ENCODE measurements at places on chromosomes 1 and 21. TPM values are rescaled to one million over a fixed set of nuclear protein-coding genes. Genes with fewer than 3 reads are reported as not detected.
A peak's percentile ranks its signal among the peaks of the same experiment; 100 is the strongest.

The BNIPL gene
- total RNA-seq: 0.13 TPM

The PTPRC gene
- 40.3 TPM for total RNA-seq

DNA sequence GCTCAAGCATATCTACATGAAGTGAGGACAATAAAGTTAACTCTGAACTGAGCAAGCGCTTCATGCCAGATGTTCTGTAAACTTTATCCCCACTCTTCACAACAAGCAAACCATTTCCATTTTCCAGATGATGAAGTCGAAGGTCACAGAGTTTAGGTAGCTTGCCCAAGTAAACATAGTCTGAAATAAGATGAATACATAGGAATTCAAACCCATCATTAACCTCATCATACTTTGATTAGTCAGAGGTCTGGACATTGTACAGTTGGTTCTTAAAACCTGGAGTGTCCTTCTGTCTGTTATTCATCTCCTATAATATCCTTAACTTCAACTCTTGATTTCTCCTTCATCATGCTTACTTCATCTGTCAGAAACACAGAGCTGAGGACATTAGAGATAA, 180.3 kb upstream of the C8B start:
- no peak overlapping the region for H3K4me3 ChIP-seq
- DNase-seq: no peak
- no peaks in the 10 kb centered on the region for H3K27me3 ChIP-seq

DNA sequence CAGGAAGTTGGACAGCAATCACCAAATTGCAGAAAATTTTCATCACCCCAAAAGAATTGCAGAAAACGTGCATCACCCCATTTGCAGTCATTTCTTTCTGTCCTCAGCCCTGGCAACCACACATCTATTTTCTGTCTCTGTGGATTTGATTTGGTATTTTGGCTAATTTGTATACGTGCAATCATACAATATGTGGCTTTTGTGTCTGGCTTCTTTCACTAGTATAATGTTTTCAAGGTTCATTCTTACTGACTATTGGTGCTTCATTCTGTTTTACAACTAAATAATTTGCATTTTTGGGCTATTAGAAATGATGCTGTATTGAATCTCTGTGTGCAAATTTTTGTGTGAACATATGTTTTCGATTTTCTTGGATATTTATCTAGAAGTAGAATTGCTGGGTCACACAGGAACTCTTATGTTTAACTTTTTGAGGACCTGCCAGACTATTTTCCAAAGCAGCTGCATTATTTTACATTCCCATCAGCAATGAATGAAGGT, 24.8 kb upstream of the PRDM2 start:
- H3K27me3 ChIP-seq: no peaks in the 10 kb centered on the region
- no peak overlapping the region for H3K27ac ChIP-seq
- H3K4me3 ChIP-seq: no peak overlapping the region
- H3K4me1 ChIP-seq: no peaks in the 10 kb centered on the region
- DNase-seq: no peak

DNA sequence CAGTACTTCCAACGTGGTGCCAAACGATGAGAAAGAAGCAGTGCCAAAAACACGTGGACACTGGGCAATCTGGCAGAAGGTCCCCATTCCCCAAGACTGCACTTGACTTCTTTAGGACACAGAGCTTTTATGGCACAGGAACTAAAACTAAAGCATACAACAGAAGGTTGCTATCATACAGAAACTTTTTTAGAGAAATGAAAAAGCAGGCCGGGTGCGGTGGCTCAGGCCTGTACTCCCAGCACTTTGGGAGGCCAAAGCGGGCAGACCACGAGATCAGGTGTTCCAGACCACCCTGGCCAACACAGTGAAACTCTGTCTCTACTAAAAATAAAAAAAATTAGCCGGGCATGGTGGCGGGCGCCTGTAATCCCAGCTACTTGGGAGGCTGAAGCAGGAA, 43.0 kb downstream of the GNB1 start:
- no peak for DNase-seq
- H3K4me3 ChIP-seq: no peak overlapping the region
- no peaks in the 10 kb centered on the region for H3K27me3 ChIP-seq
- no peaks in the 10 kb centered on the region for H3K36me3 ChIP-seq
- peak overlapping the region; percentile 59 for H3K27ac ChIP-seq
- peaks cover 61% of the 10 kb centered on the region for H3K4me1 ChIP-seq

GRCh38 chr21:46128106-46128932, 27.1 kb downstream of the FTCD start:
- H3K4me1 ChIP-seq: no peaks in the 10 kb centered on the region
- peaks cover 50% of the 10 kb centered on the region for H3K36me3 ChIP-seq
- no peak overlapping the region for H3K4me3 ChIP-seq
- H3K27ac ChIP-seq: peak overlapping the region; percentile 31

GRCh38 chr1:209675565-209676154, 448 bp downstream of the G0S2 start:
- H3K27me3 ChIP-seq: no peaks in the 10 kb centered on the region
- H3K36me3 ChIP-seq: no peaks in the 10 kb centered on the region
- H3K4me1 ChIP-seq: peaks cover 32% of the 10 kb centered on the region
- H3K27ac ChIP-seq: peak overlapping the region; percentile 32
- no peak for DNase-seq

DNA sequence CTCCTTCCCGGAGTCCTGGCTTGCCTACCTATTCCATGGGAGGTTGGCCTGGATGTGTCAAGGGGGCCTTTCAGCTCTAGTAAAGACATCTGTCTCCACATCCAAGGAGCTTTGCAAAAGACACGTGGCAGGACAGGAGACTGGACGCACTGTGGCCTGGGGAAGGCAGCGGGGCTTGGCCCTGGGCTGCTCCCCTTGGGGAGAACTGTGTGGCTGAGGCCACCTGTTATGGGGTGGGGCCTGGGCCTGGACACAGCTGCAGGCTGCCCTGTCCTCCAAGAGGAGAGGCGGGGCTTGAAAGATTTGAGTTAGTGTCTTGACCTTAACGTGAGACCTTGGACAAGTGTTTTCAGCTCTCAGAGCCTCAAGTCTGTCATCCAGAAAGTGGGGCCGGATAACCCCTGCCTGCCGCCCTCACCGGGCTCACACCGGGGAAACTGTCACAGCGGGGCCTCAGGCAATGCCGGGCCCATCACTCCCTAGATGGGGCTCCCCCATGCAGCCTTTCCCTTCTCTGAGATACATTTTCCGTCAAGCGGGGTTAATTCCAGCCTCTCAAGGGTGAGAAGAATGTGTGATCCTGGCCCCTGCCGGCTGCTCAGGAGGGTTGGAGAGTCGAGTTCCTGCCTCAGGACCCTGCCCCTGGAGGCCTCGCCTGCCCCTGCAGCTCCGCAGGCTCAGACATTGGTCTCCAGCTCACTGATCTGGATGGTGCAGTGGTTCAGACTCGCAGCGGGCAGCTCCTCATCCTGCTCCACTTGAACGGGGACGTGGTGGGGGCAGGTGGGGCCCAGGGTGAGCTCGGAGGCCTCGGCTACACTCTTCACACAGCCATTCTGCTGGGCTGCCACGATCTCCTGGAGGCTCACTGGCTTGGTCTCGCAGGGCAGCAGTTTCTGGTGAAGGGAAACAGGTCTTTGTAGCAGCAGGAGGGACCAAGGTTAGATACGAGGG, 25.6 kb downstream of the PODN start:
- H3K27ac ChIP-seq: no peak overlapping the region
- H3K36me3 ChIP-seq: no peaks in the 10 kb centered on the region
- peaks cover 6% of the 10 kb centered on the region for H3K4me1 ChIP-seq
- H3K4me3 ChIP-seq: no peak overlapping the region
